Adipose tissue (tissue), 3 donors: ENCODE measurements at places on chromosomes 3 and 15. TPM values are rescaled to one million over a fixed set of nuclear protein-coding genes. Genes with fewer than 3 reads are reported as not detected.

CTSH gene
- 65.1 TPM for polyA plus RNA-seq

WDR76 gene
- polyA plus RNA-seq: 1.6 TPM

FOXB1 gene
- polyA plus RNA-seq: not detected

ARNT2 gene
- 0.52 TPM for polyA plus RNA-seq

USP13 gene
- 5.3 TPM for polyA plus RNA-seq

IL20RB gene
- 0.30 TPM for polyA plus RNA-seq

SLC12A1 gene
- polyA plus RNA-seq: not detected

PTH1R gene
- polyA plus RNA-seq: 62.9 TPM

NT5DC2 gene
- polyA plus RNA-seq: 42.7 TPM
